ENCODE measurements at places on chromosomes 6 and 20.

GRCh38 chr6:88899569-88900316 lies 63.7 kb downstream of the RNGTT start:
- DNase-seq, result no peak

- DNase-seq, result no peak
Measured at GRCh38 chr20:44945261-44945660, 14.9 kb downstream of the TOMM34 start.

DNA sequence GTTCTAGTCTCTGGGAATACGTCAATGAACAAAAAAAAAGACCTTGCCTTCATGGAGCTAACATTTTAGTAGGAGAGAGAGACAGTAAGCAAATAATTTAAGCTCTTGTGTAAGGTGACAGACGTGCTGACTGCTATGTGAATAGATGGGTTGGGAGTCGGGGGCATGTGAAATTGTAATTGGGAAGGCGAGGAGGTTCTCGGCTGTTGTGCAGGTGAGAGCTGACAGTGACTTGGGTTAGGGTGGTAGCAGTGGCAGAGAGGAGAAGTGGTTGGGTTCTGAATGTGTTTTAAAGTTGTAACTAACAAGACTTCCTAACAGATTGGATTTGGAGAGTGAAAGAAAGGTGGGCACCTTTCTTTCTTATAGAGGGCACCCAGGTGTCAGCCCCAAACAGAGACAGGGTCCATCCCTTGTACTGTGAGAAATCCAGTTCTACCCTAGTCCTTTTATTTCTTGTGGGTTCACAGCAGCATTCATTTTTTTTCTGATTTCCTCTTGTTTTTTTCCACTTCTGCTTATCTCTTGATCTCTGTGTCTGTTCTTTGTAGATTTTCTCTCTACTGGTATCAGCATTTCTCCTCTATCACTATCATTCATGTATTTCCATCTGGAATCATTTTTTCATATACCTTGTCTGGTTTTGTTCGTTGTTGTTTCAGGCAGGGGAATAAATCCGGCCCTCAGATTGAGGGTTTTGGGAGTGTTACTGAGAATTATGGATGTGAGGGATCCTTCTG lies 15.4 kb upstream of the MYLK2 start:
- no peak for DNase-seq

GRCh38 chr20:61569825-61570224 lies 317.8 kb downstream of the CDH4 start:
- no peak for DNase-seq

- DNase-seq, result no peak
Measured at GRCh38 chr6:29666826-29667130, 9.9 kb downstream of the MOG start.

GRCh38 chr6:115863211-115863610 lies 197.5 kb downstream of the FRK start:
- no peak for DNase-seq

Measured in chondrocyte (in vitro differentiated cells).